Dermis blood vessel endothelial cell (primary cell): ENCODE measurements at places on chromosomes 12 and 14.

- DNase-seq: no peak
Observed at GRCh38 chr14:92735344-92735743, 13.1 kb downstream of the LGMN start.

GRCh38 chr12:2017546-2018337 is 13.5 kb upstream of the DCP1B start:
- DNase-seq: peak; percentile 57

- DNase-seq: no peak
Observed at GRCh38 chr12:49661191-49661590, 37.8 kb downstream of the PRPF40B start.

DNA sequence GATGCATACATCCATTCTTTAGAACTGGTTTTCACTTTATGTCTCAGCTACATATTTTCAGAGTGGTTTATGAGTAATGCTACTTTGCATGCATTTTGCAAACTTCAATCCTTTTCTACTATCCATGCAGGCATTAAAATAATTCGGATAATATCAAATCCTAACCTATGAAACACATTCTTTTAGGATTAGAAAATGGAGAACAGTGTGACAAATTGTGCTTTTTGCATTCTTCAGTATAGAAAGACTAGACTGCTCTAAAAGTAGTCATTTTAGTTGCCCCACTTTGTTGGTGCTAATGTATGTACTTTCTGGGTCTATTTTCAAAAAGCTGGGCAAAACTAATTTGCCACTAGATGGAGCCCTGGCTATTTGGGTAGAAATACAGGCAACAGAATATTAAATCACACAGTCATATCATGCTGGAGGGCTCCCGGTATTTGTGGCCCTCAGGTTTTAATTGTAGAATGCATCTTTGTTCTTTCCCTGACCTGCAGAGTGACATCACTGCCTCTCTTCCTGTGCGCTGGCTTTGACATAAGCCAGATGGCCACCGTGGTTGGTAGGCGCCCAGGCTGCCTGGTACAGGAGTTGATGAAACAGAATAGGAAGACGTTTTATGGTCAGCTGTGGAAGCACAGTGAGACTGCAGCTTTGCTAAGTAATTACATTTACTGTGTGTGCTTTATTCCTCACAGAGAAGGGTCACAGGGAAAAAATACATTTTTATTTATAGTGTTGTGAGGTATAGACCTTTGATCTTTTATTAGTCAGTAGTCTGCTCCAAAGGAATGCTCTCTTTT is 28.1 kb downstream of the MSRB3 start:
- DNase-seq: peak; percentile 79

GRCh38 chr12:106132175-106133135 is 6.3 kb downstream of the NUAK1 start:
- no peak for DNase-seq

DNA sequence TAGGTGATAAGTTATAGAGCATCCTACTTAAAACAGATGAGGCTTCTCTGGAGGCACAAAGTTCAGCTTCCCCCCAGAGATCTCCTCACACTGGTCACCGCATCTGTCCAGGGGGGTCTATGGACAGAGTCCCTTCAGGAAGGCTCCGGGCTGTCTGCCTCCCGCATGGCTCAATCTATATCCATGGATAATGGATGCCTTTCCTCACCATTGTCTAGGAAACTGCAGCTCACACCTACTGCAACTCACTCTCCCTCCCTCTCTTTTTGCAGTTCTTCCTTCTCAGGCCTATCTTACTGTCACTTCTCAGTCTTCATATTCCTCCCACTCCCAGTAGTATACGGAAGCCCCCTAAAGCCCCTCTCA is 100.6 kb upstream of the BCL2L14 start:
- DNase-seq: no peak

DNA sequence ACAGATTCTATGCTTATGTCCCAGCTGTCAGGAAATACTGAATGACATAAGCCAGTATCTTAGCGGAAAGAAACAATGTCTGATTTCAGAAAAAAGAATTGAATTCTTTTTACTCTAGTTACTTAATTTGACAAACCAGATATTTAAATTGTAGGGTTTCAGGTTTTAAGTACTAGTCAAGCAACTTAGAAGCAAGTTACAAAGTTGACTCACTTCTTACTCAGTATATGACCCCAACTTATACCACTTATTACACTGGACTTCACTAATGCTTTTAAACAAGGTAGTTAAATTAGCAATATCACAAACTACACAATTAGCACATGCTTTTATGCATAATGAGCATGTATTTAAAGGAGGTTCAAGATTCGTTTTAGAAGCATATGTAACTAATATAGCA is 7.1 kb downstream of the GMFB start:
- DNase-seq: peak; percentile 37

DNA sequence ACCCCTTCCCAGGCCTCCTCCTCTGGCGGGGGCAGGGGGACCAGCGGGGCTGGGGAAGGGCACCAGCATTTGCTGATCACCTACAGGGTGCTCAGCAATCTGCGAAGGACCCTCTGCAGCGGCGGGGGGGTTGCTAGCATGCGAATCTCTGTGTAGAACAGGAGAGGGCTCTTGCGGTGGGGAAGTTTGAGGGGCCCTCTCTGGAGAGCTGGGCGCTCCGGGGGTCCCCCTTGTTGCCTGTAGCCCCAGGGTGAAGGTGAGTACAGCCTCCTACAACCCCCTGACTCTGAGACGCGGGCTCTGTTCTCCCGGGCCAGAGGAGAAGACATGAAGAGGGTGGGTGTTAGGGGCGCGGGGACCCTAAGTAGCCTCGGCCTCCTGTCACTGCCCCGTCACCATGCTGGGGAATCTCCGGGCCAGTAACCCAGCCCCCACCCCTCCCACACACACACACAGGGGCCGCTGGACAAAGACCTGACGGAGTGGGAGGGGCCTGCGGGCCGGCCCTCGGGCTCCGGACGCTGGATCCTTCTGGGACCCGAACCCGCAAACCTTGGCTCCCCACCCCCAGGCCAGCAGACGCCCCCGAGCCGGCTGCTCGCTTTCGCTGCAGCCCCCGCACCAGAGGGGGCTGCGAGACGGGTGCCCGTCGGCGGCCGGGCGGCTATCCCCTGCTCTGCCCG is 734 bp downstream of the FIGNL2 start:
- peak; percentile 26 for DNase-seq

GRCh38 chr14:33646692-33647260 is 304.1 kb downstream of the EGLN3 start:
- DNase-seq: peak; percentile 45

- no peak for DNase-seq
Observed at GRCh38 chr14:105094193-105094907, 29.1 kb upstream of the GPR132 start.

DNA sequence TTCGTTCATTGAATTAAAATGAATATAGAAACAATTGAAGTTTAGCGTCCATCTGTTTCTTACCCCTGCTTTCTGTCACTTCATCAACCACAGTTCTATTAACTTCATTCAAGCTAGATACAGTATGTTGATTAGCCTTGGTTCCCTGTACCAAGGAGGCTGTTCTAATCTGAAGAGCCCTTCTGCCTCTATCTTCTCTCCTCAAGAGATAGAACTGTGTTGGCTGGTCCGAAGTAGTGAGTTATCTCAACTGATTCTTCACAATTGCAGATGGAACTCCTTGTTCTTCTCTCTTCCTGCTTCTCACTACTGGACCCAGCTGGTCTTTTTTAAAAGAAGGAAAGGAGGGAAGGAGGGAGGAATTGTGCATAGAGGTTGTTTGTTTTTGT is 82.1 kb upstream of the TRAF3 start:
- DNase-seq: no peak

- no peak for DNase-seq
Observed at GRCh38 chr12:33672836-33673577, 233.4 kb upstream of the SYT10 start.

GRCh38 chr12:109523071-109523470 is 45.6 kb downstream of the UBE3B start:
- no peak for DNase-seq

DNA sequence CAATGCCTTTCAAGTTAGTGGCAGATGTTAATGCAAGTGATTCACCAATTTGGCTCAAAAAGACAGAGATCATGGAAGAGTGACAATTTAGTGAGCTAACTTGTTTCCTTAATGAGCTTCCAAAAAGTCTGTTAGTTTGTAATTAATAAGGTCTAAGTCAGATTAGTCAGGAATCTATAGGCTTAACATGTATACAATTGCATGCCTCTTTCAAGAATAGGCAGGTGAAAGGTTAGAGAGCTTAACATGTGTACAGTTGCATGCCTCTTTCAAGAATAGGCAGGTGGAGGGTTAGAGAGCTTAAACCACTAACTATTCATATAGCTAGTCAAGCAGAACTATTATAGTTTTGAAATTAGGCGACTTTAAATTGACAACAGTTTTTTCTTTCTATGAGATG is 663.8 kb downstream of the C12orf50 start:
- DNase-seq: no peak

- no peak for DNase-seq
Observed at GRCh38 chr14:74238974-74239847, at the start of gene VSX2. TSS of gene VSX2 (plus strand) at chr14:74239449. CDS start at chr14:74239562, 113 bp downstream.

DNA sequence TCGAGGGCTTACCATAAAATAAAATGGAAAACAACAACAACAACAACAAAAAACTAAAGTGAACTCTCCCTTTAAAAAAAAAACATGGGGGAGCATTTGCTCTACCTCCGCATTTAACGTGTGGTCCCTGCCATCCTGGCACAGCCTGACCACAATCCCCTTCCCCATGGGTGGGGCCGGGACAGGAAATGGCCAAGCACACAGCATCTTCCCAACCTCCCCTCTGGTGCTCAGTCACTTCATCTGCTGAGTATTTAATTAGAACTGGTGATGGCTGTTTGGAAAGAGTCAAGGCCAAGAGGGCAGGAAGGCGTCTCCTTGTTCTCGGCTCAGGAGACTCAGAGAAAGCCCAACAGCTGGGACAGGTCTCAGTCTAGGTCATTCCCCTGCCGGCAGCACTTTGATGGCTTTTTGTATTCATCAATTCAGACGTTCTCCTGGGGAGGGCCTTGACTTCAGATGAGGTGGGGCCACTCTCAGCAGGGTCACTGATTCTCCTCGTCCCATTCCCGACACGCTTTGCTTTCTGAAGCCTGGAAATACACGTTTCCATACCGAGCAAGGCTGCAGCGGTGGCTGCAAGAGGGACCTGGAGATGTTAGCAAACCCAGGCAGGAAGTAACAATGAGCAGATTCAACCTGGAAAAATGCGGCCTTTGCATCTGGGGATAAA is 44.4 kb downstream of the ANO2 start:
- no peak for DNase-seq

DNA sequence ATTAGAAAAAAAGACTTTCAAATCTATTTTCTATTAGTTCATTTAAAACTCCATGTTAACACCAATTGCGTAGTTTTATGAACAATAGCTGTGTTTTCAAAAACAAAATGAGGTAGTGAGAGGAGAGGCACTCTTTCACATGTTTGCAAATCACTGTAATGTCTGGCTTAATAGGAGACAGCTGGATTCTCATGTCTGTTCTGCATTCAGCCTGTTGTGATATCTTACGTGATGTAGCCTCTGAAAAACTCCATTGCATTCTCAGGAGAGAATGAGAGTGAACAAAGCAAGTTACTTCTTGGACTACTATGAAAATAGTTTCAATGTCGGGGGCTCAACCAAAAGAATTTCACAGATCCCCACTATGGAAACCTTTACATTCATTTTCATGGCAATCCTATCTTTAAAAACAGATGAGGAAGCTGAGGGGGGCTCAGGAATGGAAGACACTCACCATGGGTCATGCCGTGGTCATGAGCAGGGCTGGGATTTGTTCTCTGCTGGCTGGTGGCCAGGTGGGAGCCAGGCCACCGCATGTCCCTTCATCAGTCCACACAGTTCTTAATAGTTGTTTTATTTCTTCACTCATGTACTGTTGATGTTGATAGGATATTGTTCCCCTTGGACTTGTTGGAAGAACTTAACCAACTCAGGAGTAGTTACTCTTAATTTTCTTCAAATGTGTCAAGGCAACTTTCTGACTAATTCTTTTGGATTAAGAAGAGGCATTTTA is 346.2 kb upstream of the FAR2 start:
- DNase-seq: no peak

DNA sequence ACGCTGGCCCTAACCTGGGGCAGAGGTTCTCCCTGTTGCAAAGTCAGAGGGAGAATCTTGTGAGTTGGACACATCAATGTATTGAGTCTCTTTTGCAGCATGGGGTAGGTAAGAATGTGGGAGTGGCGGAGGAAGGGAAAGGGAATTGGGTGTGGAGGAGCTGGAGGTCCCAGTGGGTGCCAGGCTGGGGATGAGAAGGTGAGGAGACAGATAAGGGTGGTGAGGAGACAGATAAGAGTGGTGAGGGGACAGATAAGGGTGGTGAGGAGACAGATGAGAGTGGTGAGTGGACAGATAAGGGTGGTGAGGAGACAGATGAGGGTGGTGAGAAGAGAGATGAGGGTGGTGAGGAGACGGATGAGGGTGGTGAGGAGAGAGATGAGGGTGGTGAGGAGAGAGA is 72.9 kb upstream of the SFSWAP start:
- DNase-seq: no peak

DNA sequence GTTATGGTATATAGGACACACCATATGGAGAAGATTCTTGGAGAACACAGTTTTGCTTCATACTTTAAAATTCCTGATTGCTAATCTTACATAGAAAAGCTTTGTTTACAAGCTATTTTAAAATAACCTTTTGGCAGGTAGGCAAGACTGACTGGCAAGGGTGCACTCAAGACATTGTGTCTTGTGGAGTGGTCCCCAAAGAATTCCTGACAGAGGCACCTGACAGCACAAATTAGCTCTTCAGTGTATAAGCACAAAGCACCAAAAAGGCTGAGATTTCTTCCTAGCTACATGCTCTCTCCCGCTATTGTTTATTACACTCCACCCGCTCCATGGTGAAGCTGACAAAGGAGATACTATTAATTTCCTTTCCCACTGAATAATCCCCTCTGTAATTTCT is 139.4 kb downstream of the MON2 start:
- DNase-seq: no peak

DNA sequence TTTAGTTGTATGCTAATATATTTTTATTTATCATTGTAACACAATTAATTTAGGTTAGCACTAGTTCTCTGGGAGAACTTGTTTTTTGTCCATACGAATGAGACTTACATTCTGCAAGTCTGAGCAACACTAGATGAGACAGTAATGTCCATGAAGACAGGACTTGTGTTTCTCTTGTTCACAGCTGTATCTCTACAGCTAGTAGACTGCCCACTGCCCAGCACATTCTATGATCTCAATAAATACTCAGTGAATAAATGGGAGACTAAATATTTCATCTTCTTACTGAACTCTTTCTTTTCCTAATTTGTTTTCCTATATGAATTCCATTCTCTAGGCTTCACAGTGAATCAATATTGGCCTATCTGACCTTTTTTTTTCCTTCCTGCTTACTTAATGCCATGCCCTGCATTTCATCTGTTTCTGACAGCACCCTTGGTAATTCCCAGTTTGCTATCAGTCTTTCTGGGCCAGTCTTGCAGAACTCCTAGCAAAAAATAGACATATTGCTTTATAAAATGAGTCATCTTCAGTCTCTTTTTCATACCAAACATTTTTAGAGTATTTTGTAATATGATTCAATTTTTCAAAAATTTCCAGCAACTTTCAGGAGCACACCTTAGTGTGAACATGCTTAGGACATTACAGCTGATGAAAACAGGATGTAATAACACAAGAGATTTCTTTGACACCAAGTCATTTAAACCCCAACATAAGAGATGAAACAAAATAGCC is 185.5 kb upstream of the ATP2B1 start:
- DNase-seq: no peak

GRCh38 chr12:106581543-106582248 is 1.1 kb upstream of the RFX4 start:
- peak; percentile 38 for DNase-seq
